Activated T-cell treated with anti-CD3 and anti-CD28 coated beads, Interleukin-2, amount 50 U/mL, for 72 hours (primary cell): ENCODE measurements at places on chromosomes 13 and 19. TPM values are rescaled to one million over a fixed set of nuclear protein-coding genes. Genes with fewer than 3 reads are reported as not detected.

The LSM14A gene
- total RNA-seq: 112 TPM

- peaks cover 49% of the 10 kb centered on the region for H3K27me3 ChIP-seq
- H3K4me1 ChIP-seq: peaks cover 14% of the 10 kb centered on the region
- DNase-seq: no peak
- H3K36me3 ChIP-seq: no peaks in the 10 kb centered on the region
These were observed 18.4 kb upstream of the SIGLEC14 start for GRCh38 chr19:51664997-51665396.

The VMAC gene
- total RNA-seq: 10.5 TPM

DNA sequence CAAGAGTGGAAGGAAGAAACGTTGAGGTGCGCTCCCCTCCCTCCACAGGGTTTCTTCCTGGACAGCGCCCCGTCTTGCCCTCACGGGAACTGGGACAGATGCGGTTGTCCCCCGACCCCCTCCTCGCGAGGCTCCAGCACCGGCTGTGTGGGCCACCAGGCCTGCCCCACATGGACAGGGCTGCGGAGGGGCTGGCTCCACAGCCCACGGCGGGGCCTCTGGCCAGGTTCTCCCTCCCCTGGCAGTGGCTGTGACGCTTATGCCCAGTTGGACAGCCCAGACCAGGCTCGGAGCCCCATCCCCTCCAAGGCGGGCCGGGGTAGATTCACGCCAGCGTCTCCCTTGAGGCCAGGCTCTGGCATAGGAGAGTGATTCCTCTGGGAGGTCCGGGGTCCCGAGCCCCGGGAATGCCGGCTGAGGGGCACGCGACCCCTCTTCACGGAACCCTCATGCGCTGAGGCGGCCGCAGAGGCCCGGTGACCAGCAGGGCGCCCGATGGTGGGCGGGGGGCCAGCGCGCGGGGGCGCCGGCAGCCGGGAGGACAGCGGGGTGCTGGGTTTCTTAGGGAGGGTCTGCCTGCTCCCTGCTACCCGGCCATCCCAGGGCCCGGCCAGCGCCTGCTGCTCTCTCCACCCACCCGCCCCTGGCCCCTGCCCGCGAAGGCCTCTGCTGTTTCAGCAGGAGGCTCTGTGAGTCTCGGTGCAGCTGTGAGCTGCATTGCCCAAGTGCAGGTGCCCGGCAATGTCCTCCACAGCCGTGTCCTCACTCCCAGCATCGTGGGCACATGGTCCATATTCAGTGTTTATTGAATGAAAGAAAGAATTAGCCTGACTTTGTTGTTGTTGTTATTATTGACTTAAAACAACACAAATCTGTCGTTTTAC, 20.3 kb upstream of the GAS6 start:
- H3K27me3 ChIP-seq: no peaks in the 10 kb centered on the region
- H3K36me3 ChIP-seq: no peaks in the 10 kb centered on the region
- H3K27ac ChIP-seq: no peak overlapping the region
- H3K4me3 ChIP-seq: no peak overlapping the region

The ANKLE1 gene
- 5.8 TPM for total RNA-seq

The THSD8 gene
- 27.1 TPM for total RNA-seq

- H3K27me3 ChIP-seq: peaks cover 89% of the 10 kb centered on the region
- no peak overlapping the region for H3K27ac ChIP-seq
- H3K4me3 ChIP-seq: no peak overlapping the region
These were observed 29.1 kb upstream of the IGFL4 start for GRCh38 chr19:46069806-46070341.

- no peaks in the 10 kb centered on the region for H3K27me3 ChIP-seq
- H3K27ac ChIP-seq: peak overlapping the region; percentile 90
- peaks cover 27% of the 10 kb centered on the region for H3K4me1 ChIP-seq
- H3K4me3 ChIP-seq: no peak overlapping the region
- H3K36me3 ChIP-seq: peaks cover 20% of the 10 kb centered on the region
- DNase-seq: peak; percentile 6
These were observed 130.5 kb downstream of the PAN3 start for GRCh38 chr13:28268800-28269223.
